GM04503 (cell line): ENCODE measurements at places on chromosomes 3 and 15.

GRCh38 chr3:171132873-171133272 lies 106.4 kb upstream of the SLC2A2 start:
- DNase-seq, result peak; percentile 53

- DNase-seq, result no peak
These were observed 16.8 kb downstream of the MST1R start for GRCh38 chr3:49886922-49887265.

GRCh38 chr15:63226155-63226883 lies 36.9 kb downstream of the RAB8B start:
- DNase-seq, result no peak

GRCh38 chr3:133393691-133394474 lies 6.0 kb upstream of the BFSP2 start:
- DNase-seq, result no peak

GRCh38 chr3:98594628-98595324 lies 1.4 kb upstream of the CPOX start:
- no peak for DNase-seq

- DNase-seq, result peak; percentile 44
These were observed 17.0 kb downstream of the PEAK1 start for GRCh38 chr15:77402740-77403379.

- no peak for DNase-seq
These were observed 605.8 kb upstream of the DPPA4 start for GRCh38 chr3:109943181-109943580.

DNA sequence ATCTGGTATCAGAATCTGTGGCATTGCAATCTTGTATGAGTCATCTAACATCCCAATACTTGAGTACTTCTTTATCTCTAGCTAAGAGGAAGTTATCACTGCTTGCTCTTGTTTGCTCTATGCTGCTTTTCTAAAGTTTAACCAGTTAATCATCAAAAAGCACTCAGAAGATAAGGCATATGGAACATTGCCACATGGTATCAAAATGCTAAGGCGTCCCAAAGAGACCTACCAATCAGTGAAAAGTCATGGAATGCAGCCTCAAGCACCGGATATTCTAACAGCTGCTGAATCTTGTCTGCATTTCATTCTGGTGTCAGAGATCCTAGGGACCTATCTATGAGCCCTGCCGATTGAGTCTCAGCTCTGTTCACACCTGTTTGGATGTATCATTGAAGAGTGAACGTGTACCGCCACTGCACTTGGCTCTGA lies 192.8 kb downstream of the ARPP21 start:
- no peak for DNase-seq

GRCh38 chr15:99635145-99635544 lies 69.4 kb downstream of the MEF2A start:
- DNase-seq, result no peak

DNA sequence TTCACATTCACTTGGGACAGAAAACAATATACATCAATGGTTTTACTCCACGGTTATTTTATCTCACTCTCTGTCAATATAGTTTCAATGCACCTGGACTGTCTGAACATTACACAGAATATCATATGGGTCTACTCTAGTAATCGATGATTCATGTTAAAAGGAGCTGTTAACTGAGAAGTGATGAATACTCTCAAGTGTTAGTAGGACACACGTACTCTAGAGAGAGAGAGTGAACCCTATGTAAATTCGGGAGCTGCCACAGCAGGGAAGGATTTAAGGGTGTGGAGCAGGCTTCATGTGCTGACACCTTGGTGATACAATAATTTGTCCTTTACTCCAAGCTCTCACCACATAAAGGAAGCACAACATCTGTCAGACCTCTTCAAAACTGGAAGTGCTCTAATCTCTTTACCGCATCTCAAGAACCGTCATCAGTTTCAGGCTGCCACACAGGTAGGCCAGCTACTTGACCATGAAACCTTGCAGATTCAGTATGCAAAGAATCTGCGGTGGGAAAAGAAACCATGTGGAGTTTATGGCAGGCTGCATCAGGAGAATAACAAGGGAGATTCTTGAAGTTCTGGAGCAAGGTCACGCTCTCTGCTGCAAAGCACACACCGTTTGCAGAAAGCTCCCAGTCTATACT lies 199.2 kb upstream of the TMC3 start:
- DNase-seq, result no peak

DNA sequence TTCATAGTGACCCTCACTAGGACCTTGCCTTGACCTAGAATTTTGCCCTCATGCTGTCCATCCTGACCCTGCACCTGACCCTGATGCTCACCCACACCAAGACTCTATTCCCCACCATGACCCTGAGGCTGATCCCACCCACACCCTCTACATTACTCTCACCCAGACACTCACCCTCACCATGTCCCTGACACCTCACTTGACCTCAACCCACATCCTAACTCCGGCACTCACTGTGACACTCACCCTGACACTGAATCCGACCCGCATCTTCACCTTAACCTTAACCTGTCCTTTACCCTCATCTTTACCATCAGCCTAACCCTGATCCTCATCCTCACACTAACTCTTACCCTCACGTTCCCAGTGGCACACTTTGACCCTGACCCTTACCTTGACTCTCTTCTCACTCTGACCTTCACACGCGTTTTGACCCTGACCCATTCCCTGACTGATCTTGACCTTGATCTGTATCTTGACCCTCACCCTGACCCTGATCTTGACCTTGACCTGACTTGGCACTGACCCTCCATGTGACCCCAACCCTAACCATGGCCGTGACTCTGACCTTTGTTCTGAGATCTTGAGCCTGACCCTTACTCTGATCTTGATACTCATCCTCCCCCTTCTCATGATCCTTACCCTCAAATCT lies 22.2 kb upstream of the SLC25A26 start:
- no peak for DNase-seq

GRCh38 chr3:150469031-150469930 lies 61.2 kb downstream of the TSC22D2 start:
- peak; percentile 91 for DNase-seq

- no peak for DNase-seq
These were observed 5.5 kb upstream of the VGLL3 start for GRCh38 chr3:86996261-86996955.

GRCh38 chr3:188125076-188125475 lies 28.9 kb upstream of the LPP start:
- DNase-seq, result no peak

GRCh38 chr15:88300089-88300488 lies 43.5 kb upstream of the NTRK3 start:
- no peak for DNase-seq

DNA sequence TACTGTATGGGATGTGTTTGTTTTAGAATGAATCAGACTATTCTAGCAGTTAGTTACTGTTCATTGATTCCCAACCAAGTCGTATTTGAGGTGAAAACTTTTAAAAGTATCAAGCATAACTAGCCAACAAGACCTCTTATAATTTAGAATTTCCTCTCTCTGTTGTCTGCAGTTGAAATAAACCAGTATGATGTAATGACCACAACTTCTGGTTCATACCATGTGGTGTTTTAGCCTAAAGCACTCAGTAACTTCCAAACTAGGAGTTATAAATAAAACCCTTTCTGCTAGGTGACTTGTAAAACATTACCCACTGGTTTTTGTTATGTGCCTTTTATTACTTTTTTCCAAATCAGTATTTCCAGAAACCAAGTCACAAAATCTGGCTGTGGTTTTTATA lies 19.8 kb upstream of the P2RY12 start:
- peak; percentile 59 for DNase-seq

GRCh38 chr3:125437631-125438435 lies 62.7 kb upstream of the ZNF148 start:
- no peak for DNase-seq

DNA sequence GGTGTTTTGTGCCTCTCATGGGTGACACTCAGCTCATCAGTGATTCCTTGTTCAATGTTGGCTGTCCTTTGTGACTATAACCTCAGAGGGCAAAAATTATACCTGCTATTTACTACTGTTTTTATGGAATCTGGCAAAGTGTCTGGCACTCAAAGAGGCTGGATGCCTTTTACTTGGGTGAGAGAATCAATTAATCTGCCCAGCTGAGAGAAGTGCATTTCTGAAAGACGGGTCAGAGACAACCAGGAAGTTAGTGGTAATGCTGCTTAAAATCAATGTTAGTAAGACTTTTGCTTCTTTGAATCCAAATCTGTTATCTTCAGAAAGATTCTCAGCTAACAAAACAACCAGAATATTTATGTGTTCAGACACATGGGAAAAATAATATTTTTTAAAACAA lies 436.2 kb upstream of the SUCLG2 start:
- no peak for DNase-seq

DNA sequence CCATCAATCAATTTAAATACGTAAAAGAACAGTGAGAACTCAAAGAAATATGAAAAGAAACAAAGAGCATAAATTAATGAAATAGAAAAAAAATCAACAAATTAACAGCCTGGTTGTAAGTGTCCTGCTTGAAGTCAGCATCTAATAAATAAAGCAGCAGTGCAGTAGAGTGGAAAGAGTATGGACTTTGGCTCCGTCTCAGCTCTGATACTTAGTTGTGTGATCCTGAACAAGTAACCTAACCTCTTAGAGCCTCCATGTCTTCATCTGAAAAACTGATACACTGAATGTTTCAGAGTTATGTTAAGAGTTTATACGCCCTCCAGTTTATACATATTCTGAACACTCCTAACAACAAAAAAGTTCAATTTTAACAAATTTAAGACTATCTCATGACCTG lies 44.6 kb downstream of the TFDP2 start:
- no peak for DNase-seq

GRCh38 chr3:187746442-187747281 lies 1.4 kb upstream of the BCL6 start:
- no peak for DNase-seq

DNA sequence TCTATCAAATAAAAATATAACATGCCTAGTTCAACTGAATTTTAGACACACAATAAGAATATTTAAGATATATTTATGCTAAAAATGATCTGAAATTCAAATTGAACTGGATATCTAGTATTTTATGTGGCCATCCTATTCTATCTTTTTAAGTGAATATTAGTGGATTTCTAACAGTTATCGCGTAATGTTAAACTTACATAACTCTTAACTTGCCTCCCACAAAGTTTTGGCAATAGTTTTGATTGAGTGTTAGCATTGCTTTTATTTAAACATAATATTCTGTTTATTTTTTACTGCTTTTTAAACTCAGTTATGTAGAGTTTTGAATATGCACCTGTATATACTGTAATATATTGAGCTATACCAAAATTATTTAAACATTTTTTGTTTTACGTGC lies 1279.5 kb downstream of the OTOL1 start:
- no peak for DNase-seq

DNA sequence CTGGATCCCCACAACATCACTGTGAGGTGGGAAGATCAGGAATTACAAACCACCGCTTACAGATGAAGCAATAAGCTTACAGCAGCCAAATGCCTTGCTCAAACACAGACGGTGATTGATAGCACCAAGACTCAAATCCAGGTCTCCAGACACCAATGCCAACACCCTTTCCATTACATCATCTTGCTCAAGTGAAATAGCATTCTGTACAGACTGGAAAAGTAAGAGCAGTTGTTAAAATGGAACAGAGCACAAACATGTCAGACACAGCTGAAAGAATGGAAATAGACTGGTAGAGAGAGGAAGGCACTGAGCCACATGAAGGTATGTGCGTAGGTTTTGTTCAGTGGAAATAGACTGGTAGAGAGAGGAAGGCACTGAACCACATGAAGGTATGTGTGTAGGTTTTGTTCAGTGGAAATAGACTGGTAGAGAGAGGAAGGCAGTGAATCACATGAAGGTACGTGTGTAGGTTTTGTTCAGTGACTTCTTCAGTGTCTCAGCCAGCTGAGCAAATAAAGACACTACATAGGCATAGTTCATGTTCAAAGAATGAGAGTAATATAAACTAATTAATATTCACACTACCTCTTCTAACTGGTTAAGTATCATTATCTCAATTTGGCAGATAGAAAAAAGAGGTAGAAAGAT lies 15.6 kb downstream of the CLDN1 start:
- DNase-seq, result no peak

DNA sequence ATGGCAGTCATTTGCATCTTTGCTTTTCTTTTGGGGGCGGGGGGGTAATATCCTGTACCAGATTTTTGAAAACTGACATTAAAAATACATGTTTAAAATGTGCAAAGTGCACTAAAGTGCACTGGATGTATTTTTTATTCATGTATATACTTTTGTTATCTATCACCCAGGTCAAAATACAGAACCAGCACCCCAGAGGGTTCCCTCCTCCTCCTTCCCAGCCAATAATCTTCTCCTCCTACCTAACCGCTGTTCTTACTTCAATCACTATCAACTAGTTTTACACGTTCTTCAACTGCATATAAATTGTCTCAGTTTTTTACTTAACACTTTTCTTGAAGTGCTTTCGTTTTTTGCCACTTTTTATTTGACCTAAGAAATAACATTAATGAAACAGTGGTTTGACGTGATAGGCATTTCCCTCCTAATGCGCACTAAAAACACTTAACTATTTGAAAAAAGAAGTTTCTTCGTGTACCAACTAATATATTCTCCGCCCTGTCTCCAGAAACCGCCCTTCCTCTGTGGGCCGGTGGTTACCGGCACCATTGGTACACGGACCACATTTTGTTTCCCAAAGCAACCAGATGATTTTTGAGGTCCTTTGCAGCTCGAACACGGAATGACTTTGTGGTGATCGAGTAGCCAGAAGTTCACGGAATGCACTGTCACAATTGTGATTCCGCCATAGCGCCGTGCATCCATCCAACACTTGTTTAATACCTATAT lies 836 bp upstream of the AKAP13 start:
- DNase-seq, result no peak

- DNase-seq, result no peak
These were observed 203.4 kb upstream of the HES1 start for GRCh38 chr3:193932576-193932975.

DNA sequence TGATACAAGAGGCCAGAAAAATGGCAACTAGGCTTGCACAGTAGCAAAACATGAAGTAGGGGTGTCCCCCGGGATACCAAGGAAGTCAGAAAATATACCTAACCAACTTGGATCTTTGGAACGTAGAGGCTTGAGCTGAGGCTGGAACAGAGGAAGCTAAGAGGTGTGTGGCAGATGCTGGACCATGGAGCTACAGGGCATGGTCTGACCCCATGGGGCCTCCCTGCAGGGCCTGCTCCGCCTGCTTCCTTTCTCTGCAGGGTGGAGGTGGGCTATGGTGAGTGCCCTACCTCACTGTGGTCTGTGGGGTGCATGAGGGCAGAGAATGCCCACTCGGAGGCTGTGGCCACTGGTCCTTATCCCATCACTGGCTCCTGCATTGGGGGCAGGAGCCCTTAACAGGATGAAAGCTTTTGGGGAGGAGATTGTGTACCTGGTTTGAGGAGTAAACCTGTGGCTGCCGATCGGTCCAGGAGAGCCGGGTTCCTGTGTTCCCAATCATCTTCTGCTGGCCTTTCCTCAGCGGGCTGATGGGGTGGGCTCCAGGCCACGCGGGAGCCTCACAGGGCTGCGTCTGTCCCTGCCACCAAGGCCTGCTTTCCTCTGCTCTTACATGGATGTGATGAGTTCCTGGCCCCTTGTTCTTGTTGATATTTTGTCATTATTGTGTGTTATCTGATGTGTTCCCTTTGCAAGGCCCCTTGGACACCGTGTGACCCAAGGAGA lies 96.8 kb downstream of the OCA2 start:
- no peak for DNase-seq

- no peak for DNase-seq
These were observed 29.8 kb downstream of the ANP32A start for GRCh38 chr15:68790910-68791309.

GRCh38 chr3:155639462-155640055 lies 105.3 kb downstream of the PLCH1 start:
- DNase-seq, result no peak
